Small intestine (tissue), 16 donors: ENCODE measurements at places on chromosomes 7 and 10.

GRCh38 chr10:69498711-69499471 is 47.6 kb downstream of the TSPAN15 start:
- DNase-seq: no peak

- DNase-seq: peak; percentile 50
Observed at GRCh38 chr7:30276203-30276900, 8.0 kb upstream of the ZNRF2 start.

DNA sequence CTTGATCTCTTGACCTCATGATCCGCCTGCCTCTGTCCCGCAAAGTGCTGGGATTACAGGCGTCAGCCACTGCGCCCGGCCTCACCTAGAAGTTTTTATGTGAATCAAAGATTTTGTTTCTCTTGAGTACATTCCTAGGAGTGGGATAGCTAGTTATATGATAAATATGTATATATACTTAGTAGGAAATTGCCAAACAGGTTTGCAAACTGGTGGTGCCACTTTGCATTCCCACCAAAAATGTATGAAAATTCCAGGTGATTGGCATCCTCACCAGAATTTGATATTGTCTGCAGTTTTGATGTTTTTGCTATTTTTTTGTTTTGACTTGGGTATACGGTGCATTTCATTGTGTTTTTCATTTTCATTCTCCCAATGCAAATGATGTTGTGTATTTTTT is 86.8 kb downstream of the NOD1 start:
- no peak for DNase-seq

- DNase-seq: no peak
Observed at GRCh38 chr7:1666823-1667565, 3.1 kb upstream of the ELFN1 start.

DNA sequence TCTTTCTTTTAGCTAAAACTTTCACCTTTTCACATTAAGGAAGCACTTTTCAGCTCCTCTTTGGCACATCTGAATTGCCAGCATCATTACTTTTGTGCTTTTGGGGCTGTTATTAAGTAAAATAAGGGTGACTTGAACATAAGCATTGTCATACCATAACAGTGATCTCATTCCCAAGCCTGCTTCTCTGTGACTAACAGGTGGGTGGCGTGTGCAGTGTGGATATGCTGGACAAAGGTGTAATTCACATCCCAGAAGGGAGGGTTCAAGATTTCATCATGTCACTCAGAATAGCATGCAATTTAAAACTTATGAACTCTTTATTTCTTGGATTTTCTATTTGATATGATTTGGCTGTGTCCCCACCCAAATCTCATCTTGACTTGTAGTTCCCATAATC is 517.4 kb upstream of the MKI67 start:
- no peak for DNase-seq

GRCh38 chr10:54653518-54653917 is 147.5 kb downstream of the PCDH15 start:
- no peak for DNase-seq

DNA sequence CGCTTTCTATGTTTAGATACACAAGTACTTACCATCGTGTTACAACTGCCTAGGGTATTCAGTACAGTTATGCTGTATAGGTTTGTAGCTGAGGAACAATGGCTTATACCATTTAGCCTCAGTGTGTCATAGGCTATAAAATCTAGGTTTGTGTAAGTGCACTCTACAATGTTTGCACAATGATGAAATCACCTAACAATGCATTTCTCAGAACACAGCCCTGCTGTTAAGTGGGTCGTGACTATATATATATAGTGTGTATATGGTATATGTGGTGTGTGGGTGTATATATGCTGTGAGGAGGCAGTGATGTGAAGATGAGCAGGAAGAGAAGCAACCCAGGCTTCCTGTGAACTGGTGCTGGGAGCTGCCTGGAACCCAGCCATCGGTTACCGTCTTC is 65.6 kb upstream of the MKI67 start:
- no peak for DNase-seq

DNA sequence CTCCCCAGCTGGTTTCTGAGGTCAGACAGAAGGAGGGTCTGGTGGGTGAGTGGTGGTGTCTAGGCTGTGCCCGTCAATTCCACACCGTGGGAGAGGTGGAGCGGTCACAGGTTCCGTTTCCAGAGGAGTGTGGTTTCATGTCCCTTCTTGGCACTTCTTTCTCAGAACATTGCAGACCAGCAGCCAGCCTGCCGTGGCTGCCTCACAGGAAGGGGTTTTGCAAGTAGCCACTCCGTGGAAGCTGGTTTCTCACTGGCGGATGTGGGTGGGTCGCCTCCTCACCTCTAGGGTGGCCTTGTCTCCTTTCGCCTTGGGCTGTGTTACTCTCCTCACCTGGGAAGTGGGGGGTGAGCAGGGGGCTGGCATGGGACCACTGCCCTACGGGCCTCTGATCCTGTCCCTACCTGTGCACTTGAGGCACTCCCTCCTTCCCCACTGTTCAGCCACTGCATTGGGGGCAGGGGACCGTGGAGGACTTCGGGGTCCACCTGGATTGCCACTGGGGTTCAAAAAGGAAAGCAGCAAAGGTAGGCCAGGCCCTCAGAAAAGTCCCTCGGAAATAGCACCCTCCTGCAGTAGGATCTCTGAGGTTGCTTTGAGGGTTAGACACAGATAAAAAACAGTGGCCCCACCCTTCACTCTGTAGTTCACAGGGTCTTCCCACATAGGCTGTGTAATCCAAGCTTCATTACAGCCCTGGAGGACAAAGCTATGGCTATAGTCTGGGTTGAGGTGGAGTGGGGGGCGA is 33.9 kb downstream of the TSPAN14 start:
- peak; percentile 42 for DNase-seq

GRCh38 chr10:76336213-76336963 is 905.0 kb downstream of the LRMDA start:
- DNase-seq: peak; percentile 76

GRCh38 chr10:19874791-19875190 is 58.6 kb downstream of the PLXDC2 start:
- no peak for DNase-seq

DNA sequence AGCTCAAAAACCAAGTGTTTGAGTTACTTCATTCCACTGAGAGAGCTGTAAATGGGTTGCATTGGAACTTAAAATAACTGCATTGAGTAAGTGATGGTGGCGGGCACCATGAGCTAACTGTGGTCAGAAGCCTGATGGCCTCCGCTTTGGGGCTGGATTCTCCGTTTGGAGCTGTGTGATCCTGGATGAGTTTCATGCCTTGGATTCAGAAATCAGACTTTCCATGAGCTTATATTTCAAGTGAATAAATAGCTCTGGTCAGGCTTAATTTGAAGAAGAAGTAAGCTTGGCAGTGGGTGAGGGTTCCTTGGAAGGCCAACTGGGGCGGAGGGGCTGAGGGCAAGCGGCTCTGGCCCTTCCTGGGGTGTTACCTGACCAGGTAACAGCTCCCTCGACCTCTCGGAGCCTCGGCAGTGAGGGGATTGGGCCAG is 5.6 kb downstream of the HTRA1 start:
- DNase-seq: no peak

DNA sequence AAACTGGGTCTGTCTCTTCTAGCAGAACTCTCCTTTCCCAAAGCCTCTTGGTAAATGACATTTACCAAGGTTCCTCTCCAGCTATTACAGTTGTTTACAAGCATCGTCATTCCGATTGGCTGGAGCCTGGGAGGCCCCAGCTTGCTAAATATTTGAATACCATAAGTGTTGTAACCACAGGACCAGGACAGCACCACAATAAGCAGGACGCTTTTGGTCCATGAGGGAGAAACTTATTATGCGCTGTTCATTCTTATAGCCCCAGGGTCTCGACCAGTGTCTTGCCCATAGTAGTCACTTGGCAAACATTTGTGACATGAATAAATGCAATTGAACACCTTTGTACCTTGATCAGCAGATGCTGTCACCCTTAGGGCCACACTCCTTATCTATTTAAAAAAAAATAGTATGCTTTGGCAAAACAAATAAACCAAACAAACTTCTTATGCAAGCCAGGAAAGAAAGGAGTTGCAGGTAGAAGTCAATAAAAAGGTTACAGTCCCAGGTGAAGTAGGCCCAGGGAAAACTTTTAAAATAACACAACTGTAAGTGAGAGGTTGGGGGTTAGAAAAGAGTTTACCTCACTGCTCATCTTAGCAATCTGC is 32.8 kb downstream of the NRAP start:
- DNase-seq: no peak

DNA sequence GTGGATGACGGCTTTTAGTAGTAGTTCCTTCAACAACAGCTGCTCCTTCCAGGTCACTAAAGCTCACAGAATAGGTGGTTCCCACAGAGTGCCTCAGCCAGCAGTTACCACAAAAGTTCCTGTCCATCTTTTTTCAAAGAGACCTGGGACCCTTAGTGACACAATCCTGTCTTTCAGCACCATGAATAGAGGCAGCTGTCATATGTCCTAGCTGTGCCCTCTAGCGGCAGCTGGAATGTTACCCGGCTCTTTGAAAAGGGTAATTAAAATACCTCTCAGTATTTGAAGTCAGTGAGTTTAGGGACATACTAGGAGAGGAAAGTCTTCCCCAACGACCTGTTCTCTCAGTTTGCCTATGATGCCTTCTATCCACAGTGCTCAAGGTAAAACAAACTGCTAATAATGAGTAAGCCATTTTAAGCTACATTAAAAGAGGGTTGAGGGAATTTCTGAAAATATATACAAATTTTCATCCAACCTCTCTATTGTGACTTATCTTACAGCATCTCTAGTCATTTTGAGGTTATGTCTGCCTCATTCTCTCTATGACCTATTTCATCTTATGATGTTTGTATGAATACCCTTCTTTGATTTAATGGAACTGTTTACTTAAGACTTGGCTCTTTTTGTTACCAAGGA is 290.8 kb downstream of the NXPH1 start:
- peak; percentile 25 for DNase-seq

DNA sequence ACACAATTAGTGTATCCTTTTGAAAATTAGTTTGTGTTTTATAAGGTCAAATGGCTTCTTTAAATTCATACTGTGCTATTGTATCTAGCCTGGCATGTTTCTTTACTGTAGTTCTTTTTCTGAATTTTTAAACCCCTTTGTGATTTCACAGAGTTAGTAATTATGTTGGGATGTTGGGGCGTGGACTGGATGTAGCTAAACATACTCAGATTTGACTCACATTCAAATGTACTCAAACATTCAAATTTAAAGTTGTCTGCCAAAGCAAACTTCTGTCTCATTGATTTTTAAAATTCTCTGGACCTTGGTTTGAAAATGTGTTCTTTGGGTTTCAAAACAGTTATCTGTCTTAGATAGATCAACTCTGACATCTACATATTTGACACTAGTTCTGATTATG is 7.2 kb upstream of the NRP1 start:
- DNase-seq: no peak

DNA sequence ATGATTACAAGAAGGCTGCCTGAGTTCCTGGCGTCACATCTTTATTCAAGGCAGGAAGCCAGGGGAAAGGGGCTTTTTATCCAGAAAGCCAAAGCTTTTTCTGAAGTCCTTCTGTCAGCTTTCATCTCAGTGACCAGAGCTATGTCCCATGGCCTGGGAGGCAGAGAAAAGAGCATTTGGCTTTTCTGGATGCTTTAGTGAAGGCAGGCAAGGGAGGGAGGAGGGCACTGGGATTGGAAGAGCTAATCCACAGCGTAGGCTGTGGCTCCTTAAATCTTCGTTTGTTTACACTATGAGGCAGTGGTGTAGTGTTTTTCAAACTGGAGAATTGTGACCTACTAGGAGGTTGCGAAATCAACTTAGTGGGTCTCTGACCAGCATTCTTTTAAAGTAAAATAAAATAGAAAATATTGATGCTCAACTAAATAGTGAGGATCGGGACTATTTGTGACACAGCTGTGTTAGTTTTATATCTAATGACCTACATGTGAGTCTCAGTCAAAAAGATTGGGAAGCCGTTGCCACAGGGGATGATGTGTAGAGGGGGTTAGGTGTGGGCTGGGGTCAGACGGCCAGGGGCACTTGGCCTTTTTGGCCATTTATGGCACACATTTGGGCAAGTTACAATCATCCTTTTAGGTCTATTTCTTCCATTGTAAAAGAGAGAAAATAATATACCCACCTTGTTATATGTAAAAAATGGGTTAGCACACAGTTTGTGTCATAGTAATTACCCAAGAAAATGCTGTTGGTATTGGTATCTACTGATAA is 14.1 kb downstream of the CRYGN start:
- no peak for DNase-seq

GRCh38 chr10:45377858-45378257 is 3.8 kb downstream of the ALOX5 start:
- no peak for DNase-seq

GRCh38 chr7:150952331-150953050 is 25.6 kb downstream of the KCNH2 start:
- no peak for DNase-seq

DNA sequence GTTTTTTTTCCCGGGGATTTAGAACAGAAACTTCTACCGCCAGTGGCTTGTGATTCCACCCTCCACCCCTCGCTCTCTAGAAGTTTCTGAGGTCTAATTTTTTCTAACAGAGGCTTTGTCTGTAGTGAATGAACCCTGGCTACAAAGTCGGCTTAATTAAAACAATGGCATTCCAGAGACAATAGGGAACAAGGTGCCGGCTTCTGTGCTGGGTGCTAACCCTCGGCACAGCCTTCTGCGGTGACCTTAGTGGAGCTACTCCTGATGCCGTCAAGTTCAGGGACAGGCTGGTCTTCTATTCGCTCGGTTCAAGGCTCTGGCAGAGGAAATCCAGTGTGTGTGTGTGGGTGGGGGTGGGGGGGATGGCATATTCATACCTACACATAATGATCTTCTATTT is 32.1 kb upstream of the ENO4 start:
- DNase-seq: no peak

DNA sequence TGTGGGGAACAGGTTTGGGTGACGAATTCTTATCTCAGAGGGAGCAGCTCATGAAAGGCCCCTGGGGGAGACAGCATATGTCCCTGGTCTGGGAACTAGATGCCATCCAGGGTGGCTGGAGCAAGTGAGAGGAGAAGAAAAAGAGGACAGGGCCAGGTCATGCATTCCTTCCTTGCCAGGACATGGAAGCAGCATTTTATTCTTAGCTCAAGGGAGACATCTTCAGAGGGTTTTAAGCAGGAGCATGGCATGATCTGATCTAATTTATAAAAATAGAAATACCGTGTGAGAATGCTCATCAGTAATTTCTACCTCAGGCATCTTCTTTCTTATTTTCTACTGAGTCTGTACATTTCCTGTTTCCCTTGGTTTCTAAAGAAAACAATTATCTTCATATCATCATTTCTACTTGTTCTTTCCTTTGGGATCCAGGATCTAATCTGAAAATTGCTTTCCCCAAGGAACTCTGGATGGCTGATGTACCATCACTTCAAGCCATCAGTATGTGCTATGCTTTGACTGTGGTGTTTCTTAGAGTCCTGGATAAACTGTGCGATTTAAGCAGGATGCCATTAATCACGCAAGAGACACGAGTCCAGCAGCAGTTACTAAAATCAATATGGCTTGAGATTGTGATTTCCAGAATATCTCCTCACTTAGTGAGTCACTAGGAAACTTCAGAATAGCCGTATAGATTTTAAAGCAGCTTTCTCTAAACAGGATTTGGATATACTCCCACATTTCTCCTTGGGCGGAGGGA is 386.2 kb downstream of the GALNT17 start:
- DNase-seq: no peak

DNA sequence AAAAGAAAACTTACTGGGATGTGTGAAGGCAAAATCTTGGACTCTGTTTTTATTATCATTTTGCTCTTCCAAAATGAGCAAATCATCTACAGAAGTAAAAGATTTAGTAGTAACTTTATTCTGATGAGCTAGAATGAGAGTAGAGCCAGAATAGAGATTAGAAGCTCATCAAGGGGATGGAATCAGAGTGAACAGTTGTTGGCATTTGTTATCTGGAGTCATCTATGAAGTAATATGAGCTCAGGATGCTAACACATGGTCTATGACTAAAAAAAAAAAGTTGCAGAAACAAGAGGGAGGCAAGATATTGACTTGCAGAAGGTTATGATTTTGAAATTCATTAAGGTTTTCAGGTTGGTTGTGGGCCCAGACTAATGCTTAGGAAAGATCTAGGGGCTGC is 409.1 kb upstream of the ETV1 start:
- DNase-seq: no peak
